Activated naive CD4-positive, alpha-beta T cell treated with Interleukin-2 at 50 U/mL for 16 hours (primary cell): ENCODE measurements at places on chromosomes 6 and 20.

GRCh38 chr6:68754681-68755213 is 119.7 kb downstream of the ADGRB3 start:
- DNase-seq = no peak

DNA sequence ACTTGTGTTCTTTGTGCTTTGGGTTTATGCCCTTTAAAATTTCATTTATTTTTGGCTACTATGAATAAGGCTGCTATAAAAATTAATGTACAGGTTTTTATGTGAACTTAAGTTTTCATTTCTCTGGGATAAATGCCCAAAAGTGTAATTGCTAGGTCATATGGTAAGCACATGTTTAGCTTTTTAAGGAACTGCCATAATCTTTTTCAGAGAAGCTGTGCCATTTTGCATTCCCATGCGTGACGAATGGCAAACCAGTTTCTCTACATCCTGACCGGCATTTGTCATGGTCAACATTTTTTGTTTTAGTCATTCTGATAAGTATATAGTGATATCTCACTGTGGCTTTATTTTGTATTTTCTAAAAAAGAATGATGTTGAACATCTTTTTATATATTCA is 236.0 kb upstream of the SGK1 start:
- DNase-seq = no peak

DNA sequence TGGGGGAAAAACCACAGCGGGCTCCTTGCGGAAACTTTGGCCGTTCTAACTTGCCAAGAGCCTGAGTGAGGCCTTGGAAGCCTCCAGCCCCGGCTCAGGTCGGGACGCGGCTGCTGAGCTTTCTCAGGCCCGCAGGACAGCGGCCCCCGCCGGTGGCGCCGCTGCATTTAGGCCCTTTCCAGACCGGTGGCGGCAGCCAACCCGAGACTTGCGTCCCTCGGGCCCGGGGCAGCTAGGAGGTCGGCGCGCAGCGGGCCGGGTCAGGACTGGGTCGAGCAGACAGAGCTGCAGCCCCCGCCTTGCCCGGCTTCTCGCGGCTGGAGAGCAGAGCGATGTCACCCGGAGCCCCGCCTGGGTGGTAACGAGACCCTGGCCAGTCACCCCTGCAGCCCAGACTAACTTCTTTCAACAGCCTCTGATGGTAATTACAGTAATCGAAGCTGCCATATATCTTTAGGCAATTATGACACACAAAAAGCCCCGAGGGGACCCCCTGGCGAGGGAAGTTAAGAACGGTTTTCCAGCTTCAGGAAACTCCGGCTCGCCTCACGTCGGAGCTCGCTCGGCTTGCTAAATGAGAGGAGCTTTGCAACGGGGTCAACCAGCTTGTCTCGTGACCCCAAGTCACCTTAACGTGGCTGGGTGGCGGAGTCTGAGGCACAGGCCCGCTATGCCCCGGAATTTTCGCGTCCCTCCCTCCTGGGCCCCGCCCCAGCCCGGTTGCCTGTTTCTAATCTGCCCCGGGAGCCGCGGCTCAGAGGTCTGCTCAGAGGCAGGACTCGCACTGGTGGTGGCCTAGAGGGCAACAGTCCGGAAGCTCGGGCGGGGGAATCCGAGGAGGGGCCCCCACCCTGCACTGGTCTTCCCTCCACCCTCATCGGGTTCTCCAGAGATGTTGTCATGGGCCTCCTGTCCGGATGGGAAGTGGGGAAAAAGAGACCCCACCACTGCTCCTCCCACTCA is 3.0 kb downstream of the NR2E1 start:
- DNase-seq = peak; percentile 25

GRCh38 chr20:61117725-61118124 is 134.3 kb upstream of the CDH4 start:
- DNase-seq = no peak

DNA sequence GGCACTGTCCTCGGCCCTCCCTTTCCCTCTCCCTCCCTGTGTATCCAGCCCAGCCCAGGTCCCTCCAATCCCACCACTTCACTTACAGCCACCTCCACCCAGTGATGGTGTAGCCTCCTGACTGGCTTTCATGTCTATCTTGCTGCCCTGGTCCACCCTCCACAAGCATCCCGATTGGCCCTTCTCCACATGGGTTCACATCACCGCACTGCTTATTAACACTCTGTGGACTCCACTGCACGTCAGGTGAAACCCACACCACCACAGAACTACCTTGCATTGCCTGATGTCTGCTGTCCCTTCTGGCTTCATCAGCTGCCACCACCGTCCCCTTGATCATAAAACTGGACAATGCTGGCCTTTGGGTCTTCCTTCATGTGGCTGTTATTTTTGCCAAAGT is 220.4 kb upstream of the ARID1B start:
- DNase-seq = no peak

DNA sequence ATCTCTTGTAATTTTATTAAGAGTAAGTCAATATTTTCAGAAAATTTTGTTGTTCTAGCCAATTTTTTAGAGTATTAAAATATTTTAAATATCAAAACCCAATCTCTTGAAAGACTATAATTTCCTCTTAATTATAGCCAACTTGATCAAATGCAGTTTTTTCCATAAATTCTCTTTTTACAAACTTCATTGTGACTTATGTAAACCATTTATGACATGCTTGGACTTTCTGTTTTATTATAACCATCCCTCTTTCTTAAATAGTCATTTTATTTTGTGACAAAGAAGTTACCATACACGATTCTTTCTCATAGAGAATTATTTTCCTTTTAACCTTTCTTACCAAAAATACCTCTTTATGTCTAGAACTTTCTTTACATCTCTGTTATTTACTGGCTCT is 1075.5 kb downstream of the KHDRBS2 start:
- no peak for DNase-seq

DNA sequence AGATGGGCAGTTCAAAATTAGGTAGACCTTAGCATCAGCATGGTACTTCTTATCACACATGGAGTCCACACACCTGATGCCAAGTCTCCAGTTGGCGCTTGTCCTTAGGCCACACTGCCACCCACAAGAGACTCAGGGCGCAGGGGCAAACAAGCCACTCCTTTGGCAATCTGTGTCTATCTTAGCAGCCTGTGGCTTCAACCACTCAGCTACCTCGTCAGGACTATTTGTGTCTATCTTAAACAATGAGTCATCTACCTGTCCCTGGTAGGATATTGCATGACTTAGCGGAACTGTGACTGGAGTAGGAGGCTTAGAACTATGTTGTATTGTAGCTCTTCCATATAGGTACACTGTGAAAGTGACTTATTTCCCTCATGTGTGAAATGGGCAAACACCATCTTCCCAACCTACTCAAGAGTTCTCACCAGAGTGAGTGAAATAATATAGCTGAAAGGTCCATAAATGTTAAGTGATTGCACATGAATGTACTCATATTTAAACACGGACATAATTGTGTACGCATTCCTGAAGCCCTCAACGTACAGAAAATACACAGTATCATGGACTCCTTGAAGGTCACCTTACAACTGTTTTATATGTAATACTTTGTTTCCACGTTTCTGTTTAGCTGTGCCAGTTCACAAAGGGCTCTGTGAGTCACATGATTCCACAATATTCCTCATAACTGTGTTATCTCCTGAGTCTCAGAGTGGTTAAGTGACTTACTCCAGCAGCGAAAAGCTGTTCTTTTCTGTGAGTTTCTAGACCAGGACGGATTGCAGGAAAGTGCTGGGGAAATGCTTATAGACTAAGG is 1.6 kb downstream of the TRIM27 start:
- DNase-seq = peak; percentile 42

- no peak for DNase-seq
Measured at GRCh38 chr20:24535941-24536730, 66.7 kb downstream of the SYNDIG1 start.

- no peak for DNase-seq
Measured at GRCh38 chr20:33578510-33578909, 83.6 kb upstream of the C20orf144 start.

GRCh38 chr20:32497589-32498224 is 87.4 kb downstream of the NOL4L start:
- DNase-seq = no peak

DNA sequence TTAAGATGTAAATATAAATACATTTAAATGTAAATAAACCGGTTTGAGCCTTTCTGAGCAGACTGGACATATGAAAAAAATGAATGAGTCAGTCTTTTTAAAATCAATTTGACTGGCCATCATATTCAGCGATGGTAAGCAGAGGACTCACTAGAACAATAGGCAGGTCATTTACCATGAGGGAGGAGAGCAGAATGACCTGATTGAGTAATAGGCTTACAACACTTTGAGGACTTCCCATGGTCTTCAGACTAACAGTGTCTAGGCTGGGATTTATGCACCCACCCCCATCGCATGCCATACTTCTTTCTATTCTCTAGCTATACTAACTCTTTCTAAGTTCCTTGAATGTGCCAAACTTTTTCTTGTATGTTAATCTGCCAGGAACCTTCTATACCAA is 241.9 kb upstream of the RAB32 start:
- DNase-seq = no peak

DNA sequence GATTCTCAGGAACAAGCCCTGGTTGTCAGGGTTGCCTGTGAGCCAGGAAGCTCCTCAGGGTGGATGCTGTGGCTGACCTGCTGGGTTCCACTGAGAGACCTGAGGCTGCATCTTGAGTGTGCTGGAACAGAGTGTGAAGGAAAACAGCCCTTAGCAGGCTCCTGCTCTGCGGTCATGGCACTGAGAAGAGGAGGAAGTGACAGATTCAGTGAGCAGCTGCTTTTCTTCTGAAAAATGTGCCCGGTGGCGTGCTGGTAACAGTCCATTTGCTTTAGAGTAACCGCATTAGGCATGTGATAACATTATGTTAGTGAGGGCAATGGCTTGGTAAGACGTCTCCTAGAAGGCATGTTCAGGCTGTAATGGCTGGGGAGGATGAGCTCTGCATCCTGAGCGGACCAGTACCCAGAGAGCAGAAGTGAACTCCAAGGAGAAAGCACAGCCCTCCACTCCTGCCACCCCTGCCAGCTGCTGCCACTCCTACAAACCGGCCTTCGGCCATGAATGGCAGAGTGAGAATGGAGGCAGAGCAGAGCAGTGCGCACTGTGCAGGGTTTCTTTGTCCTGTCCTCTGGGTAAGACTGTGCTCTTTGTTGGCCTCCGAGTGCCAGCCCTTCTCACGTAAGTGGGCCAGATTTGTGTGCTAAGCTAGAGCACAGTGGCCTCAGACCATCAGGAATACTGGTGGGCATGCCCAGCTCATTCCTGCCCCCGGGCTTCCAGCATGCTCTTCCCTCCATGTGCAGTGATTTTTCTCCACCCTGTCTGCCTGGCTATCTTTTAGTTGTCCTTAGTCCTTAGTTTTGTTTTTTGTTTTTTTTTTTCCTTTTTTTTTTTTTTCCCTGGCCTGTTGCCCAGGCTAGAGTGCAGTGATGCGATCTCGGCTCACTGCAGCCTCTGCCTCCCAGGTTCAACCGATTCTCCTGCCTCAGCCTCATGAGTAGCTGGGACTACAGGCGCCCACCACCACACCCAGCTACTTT is 98.1 kb upstream of the VSTM2L start:
- no peak for DNase-seq

- DNase-seq = no peak
Measured at GRCh38 chr20:59776059-59776603, 157.3 kb downstream of the SYCP2 start.

- no peak for DNase-seq
Measured at GRCh38 chr6:117553142-117553541, 49.2 kb downstream of the GOPC start.

GRCh38 chr6:123016431-123017103 is 20.5 kb downstream of the CLVS2 start:
- DNase-seq = no peak

GRCh38 chr6:56549014-56549413 is 93.7 kb downstream of the DST start:
- no peak for DNase-seq

- no peak for DNase-seq
Measured at GRCh38 chr6:83466328-83466727, 35.5 kb upstream of the ME1 start.

- no peak for DNase-seq
Measured at GRCh38 chr20:46277602-46278001, 30.7 kb downstream of the CDH22 start.

- DNase-seq = no peak
Measured at GRCh38 chr6:8238773-8239683, 136.7 kb upstream of the EEF1E1 start.

- no peak for DNase-seq
Measured at GRCh38 chr6:131173680-131174079, 38.4 kb downstream of the AKAP7 start.

GRCh38 chr6:83824831-83825230 is 28.3 kb upstream of the RIPPLY2 start:
- DNase-seq = no peak

DNA sequence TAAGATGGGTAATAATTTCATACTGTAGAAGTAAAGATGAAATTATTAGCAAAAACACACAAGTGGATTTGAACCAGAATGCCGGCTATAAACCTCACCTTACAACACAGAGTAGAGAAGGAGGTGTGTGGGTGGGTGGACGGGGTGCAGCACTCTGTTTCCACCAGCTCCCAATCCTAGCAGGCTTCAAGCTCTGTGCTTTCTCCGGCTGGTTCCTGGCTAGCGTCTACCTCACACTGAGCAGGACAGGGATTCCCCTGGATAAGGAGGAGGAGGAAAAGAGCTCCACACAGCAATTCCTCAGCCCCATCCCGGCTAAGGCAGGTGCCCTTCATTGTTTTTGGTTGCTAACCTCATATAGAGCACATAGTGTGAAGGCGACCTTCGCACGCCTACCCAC is 453.3 kb downstream of the C6orf118 start:
- no peak for DNase-seq
